Fibroblast of gingiva (primary cell): ENCODE measurements at places on chromosomes 16 and 17.

DNA sequence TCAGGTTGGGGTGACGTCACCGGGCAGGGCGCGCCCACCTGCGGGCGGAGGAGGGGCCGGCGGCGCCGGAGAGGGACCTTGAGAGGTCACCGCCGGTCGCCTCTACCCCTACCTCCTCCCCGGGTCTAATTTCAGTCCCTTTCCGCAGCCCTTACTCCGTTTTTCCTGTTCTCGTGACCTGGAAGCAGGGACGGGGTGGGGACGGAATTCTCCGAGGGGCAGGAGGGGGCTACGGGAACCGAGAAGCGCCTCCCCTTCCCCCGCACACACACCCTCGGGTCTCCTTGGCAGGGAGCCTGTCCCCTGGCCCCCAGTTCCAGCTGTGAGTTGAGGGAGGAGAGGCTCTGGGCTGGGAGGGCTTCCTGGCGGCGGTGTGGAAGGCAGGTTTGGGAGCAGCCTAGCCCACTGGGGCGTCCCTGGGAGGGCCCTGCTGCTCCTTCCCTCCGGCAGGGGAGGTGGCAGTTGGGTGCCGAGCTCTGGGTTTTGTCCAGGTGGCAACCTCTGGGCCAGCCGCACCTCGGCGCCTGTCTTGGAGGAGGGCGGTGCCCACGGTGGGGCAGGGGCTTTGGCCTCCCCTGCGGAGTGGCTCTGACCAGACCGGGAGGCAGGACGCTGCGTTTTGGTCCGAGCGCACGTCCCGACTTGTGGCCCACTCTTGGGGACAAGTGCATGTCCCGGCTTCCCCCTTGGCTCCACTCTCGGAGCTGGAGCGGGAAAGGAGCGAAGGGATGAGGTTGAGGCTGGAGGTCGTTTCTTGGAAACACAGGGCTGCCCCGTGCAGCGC is 773 bp downstream of the SYNGR3 start:
- DNase-seq: no peak

GRCh38 chr16:55045329-55045728 is 114.7 kb downstream of the IRX5 start:
- DNase-seq: no peak

DNA sequence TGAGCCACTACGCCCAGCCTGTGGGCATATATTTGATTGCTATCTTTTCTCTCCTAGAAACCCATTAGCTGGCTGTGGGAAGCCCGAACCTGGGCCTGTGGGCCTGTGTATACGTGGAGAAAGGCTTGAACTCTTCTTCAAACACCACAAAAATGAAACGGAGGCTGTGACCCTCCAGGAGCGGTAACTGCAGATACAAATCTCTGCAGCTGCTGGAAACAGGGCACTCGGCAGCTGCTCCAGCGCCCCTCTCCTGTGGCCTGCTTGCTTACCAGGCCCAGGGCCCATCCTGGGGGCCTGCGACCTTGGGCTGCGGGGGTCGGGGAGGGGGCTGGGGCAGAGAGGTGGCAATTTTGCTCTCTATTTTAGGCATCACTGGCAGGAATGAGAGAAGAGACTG is 28.0 kb upstream of the MTSS2 start:
- DNase-seq: no peak

DNA sequence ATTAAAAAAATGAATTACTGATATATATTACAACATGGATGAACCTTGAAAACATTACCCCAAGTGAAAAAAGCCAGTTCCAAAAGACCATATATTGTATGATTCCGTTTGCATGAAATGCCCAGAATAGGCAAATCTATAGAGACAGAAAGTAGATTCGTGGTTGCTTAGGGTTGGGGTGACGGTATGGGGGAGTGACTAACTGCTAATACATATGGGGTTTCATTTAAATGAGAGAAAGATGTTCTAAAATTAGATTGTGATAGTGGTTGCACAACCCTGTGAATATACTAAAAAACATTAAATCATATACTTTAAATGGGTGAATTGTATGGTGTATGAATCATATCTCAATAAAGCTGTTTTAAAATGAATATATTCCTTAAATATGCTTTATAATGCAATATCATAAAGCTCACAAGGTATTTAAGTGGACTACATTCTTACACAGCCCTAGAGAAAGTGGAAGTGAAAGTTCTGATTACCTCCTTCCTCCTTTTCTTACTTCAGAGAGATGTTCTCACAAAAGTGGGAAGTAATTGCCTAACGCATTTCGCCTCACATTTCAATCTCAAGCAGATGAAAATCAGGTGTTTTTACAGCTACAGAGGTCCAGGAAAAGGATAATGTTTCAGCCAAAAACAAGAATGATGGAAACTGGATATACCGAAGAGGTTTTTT is 142.7 kb upstream of the GNAO1 start:
- DNase-seq: no peak

DNA sequence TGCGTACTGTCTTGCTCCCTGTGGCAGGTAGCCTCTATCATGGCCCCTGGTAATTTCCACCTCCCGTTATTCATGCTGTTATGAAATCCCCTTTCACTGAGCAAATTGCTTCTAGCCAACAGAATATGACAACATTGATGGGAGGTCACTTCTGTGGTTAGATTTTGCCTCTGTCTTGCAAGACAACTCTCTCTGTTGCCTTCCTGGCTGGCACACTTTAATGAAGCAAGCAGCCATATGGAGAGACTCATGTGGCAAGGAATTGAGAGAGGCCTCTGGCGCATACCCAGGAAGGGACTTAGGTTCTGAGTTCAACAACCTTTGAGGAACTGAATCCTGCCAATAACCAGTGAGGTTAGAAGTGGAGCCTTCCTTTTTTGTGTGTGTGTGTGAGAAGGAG is 51.8 kb upstream of the GPRC5B start:
- DNase-seq: no peak
